ENCODE measurements at places on chromosomes 16 and 17.

GRCh38 chr16:80594756-80595155, 54.0 kb downstream of the DYNLRB2 start:
- DNase-seq, result no peak

DNA sequence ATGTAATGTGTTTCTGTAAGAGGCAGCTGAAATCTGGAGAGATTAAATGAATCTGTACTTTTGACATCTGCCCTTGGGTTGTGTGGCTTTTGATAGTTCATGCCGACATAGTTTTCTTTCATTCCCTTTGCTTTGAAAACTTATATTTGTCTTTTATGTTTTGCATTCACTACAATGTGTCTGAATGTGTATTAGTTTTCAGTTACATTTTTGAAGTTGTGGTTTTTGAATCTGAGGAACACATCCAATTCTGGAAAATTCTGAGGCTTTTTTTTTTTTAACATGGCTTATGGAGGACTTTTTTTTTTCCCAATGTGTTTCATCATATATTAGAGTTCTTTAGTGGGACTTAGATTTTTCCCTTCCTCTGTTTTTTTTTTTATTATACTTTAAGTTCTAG, 683.7 kb upstream of the SOX9 start:
- DNase-seq, result no peak

DNA sequence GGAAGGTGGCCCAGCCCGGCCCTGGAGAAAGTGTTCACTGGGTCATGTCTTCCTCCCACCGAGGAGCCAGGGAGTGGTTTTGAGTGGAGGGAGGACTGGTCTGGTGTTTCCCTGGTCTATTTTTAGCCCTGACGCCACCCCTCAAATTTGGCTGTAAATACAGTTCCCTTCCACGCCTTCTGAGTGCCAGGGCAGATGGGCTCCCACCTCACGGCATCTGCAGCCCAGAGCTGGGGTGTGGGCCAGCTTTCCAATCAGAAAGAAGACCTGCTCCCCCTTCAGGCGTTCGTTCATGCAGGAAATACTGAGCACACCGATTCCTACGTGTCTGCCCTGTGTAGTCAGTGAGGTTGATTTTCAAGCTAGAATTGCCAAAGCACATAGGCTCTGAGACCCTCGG, 53.7 kb downstream of the SNX20 start:
- peak; percentile 90 for DNase-seq

DNA sequence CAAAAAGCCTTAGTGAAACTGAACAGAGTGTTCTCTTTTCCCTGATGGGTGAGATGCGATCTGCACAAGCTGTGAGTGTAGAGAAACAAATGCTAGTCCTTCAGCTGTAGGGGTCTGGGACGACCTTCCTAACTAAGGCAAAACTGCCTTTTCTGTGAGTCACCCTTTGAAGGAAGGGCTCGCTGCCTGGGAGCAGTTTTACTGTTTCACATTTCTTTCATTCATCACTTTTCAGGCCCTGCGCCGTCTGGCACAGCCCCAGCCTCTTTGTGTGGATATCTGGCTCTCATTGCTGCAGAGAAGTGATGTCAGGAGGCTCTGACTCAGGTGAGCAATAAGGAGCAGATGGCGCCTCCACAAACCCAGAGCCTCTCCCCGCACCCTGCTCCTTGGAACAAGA, 57.4 kb downstream of the HS3ST3A1 start:
- no peak for DNase-seq

- DNase-seq, result peak; percentile 16
Measured at GRCh38 chr17:56690441-56691291, 97.2 kb downstream of the NOG start.

DNA sequence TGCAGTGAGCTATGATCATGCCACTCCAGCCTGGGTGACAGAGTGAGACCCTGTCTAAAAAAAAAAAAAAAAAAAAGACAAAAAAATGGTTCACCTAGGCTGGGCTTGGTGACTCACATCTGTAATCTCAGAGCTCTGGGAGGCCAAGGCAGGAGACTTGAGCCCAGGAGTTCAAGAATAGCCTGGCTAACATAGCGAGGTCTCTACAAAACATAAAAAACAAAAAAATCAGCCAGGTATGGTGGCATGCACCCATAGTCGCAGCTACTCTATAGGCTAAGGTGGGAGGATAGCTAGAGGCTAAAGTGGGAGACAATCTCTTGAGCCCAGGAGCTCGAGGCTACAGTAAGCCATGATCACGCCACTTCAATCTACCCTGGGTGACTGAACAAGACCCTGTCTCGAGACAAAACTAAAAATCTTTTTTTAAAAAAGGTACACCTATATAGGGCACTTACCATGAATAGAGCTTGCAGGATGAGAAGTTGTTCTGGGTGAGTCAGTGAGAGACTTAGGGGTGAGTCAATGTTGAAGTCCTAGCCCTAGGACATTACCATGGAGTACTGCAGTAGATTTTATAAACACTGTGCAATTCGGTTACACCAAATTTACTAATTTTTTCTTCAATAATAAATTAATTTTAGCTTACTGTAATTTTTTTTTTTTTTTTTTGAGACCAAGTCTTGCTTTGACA, 19.0 kb downstream of the USP32 start:
- DNase-seq, result no peak

DNA sequence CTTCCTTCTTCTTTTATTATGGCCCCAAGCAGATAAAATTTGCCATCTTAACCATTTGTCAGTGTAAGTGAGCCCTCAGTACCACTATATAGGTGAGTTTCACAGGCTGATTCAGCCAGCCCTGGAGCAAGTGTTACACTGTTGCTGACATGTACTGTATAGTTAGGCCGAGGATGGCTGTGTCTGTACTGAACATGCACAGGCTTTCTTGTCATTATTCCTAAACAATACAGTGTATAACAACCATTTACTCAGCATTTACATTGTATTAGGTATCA, 53.7 kb downstream of the AMFR start:
- DNase-seq, result no peak

DNA sequence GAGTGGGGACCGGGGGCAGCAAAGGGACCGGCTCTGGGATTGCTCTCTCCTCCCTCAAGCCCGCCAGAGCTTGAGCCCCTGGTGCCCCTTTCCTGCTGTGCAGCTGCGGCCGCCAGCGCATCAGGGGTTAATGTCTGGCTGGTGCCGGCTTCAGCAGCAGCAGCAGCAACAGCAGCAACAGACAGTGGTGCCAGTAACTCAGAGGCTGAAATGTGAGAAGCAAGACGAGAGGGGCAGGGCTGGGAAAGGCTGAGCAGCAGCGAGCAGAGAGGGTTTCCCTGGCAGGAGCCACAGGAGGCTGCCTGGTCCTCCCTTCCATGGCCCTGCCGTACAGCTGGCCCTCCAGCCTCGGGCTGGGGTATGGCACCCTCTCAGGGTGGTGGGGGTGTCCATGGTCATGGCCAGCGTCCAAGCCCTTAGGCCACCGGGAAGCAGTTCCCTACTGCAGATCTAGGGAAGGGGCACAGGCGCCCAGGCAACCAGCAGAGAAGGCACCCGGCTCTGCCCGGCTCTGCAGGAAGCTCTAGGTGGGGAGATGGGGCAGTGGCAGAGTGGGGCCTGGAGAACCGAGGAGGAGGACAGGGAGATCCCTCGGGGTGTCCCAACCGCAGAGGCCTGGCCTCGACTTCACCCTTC, 21.1 kb upstream of the TFAP4 start:
- DNase-seq, result peak; percentile 67

DNA sequence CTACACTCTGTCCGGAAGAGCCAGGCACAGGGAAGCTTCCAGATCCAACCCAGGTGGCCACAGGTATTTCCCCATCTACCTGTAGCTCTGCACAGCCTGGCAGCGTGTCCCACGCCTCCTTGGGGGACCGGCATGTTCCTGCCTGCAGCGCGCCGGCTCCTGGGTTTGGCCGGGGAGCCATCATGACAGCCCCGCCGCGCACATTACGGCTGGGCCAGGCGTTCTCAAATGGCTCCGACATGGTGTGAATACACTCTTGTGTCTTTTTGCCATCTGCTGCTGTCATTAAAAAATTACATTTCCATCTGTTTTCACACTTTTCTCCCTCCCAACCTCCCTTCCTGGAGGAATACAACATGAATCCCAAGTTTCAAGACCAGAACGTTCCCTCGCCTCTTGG, 8.0 kb upstream of the GINS2 start:
- no peak for DNase-seq

DNA sequence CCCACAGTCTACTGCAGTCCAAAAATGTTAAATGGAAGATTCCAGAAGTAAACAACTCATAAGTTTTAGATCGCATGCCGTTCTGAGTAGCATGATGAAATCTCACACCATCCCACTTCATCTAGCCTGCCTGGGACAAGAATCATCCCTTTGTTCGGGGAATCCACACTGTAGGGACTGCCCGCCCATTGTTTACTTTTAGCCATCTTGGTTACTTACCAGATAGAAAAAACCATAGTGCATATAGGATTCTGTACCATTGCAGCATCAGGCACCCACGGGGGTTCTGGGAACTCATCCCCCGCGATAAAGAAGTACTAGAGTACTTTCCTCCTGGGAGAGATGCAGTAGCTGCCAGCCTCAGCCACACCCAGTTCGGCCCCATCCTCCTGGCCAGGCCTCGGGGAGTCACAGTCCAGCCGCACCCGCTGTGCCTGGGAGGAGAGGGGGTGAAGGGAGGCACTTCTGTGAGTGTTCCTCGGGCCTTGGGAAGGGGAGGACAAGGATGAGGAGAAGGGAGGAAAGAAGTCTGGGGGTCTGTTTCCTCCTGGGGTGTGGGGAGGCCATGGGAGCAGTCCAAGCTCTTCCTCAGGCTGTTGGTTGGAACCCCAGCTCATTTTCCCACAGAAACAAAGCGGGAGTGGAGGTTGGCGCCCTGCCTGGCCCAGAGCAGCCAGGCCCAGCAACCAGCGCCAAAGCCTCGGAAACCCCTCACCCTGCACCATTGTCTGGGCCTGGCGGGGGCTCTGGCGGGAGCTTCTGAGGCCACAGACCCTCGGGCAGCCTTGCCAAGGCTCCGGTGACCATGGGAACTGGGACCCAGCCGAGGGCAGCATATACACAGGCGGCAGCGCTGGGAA, 8.9 kb downstream of the TRIM47 start:
- DNase-seq, result no peak

- no peak for DNase-seq
Measured at GRCh38 chr17:49338883-49339282, 23.2 kb downstream of the ZNF652 start.

DNA sequence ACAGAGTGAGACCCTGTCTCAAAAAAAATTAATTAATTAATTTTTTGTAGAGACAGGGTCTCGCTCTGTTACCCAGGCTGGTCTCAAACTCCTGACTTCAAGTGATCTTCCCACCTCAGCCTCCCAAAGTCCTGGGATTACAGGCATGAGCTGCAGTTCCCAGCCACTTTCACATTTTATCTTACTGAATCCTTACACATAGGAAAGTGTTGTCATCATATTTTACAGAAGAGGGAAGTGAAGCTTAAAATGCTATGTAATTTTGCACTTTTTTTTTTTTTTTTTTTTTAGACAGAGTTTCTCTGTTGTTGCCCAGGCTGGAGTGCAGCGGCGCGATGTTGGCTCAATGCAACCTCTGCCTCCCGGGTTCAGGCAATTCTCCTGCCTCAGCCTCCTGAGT, 21.1 kb upstream of the ZNF629 start:
- no peak for DNase-seq

DNA sequence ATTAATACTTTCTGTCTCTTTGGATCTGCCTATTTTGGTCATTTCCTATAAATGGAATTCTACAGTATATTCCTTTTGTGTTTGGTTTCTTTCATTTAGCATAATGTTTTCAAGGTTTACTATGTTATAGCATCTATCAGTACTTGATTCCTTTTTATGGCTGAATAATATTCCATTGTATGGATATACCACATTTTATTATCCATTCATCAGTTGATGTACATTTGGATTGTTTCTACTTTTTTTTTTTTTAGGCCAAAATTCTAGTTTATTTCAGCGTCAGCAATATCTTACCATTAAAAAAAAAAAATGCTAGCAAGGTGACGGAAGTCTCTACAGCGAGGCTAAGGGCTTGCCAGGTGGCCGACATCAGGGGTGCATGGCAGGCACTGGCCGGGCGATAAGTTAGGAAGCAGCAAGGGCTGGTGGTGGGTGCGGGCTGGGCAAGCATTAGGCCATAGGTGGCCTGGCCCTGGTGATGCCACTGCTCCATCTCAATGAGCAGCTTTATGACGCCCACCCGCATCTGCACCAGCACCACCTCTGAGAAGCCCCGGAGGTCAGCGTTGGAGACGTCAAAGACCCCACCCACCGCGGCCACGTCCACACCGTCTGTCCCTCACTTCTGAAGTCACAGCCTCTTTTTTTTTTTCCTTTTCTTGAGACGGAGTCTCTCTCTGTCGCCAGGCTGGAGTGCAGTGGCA, 11.4 kb upstream of the C16orf87 start:
- DNase-seq, result no peak

DNA sequence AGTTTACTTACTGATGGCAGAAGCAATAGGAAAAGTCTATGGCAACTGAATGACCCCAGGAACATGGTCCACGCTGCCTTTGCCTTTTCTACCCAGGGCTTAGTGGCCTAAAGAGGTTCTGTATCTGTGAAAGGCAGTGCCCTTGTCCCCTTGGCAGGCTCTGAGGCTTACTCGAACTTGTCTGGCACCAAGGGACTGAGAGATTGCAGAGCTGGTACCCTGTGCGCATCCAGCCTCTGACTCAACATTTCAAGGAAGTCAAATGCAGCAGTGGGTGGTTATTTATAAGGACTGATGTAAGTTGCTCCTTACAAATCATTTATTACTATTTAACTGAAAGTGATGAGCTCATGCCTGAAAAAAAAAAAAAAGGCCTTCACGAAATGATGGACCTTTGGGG, 299.9 kb upstream of the MYOCD start:
- DNase-seq, result no peak

- no peak for DNase-seq
Measured at GRCh38 chr17:82242698-82242976, 13.8 kb downstream of the SLC16A3 start.

- DNase-seq, result no peak
Measured at GRCh38 chr16:54284319-54284930, 2.2 kb downstream of the IRX3 start.

- no peak for DNase-seq
Measured at GRCh38 chr16:85037050-85037410, 9.4 kb downstream of the KIAA0513 start.

GRCh38 chr16:19138601-19139000, 24.8 kb downstream of the ITPRIPL2 start:
- peak; percentile 48 for DNase-seq

DNA sequence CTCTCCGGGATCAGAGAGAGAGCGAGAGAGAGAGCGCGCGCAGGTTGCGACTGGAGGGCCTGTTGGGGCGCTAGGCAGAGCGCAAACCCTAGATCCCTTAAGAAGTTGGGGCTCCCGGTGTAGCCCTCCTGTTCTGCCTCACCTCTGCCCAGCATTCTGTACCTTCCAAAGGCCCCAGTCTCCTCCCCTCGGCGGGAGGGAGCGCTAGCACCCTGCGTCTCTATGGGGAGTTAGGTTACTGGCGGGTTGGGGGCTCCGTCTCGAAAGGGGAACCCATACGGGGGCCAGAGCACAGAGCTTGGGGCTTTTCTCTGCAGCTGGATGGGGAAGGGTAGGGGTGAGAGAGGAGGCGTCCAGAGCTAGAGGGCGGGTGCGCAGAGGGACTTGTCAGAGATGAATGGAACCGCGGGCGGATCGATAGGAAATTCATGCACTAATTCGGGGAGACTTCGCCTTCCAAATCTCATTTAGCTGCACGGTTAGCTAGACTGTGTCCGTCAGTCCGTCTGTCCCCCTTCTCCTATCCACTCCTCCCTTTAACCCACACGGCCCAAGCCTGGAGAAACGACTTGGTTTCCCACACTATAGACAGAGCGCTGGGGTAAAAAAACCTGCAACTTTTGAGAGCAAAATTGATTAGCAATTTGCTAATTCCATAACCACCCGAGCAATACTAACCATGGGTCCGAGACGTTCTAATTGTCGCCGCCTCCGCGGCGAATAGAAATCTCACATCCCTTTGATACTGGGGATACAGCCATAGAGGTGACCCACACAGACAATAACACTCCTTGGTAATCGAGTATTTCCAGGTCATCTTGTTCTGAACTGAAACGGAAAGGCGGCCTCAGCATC, 693 bp upstream of the HOXB4 start:
- no peak for DNase-seq

Data from DMS 273 treated with DMSO at 0.1 percent for 48 hours (cell line).